ENCODE measurements at places on chromosomes 12 and 14.

- DNase-seq = no peak
Observed at GRCh38 chr12:12764824-12765223, 20.6 kb upstream of the APOLD1 start.

DNA sequence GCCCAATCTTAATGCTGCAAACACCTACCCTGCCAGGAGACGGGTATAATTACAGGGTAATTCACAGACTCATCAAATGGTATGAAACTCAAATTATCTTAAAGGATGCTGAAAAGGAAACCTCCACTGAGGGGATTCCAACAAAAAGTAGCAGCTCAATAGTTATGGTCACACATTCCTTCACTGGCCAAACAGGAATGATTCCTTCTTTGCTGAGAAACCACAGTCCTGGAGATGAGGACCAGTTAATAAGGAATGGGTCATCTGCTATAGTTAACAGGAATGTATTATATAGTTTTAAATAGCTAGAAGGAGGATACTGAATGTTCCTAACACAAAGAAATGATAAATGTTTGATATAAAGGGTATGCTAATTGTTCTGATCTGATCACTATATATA, 136.9 kb downstream of the STXBP6 start:
- DNase-seq = no peak

- no peak for DNase-seq
Observed at GRCh38 chr12:82415402-82415801, 57.1 kb downstream of the METTL25 start.

DNA sequence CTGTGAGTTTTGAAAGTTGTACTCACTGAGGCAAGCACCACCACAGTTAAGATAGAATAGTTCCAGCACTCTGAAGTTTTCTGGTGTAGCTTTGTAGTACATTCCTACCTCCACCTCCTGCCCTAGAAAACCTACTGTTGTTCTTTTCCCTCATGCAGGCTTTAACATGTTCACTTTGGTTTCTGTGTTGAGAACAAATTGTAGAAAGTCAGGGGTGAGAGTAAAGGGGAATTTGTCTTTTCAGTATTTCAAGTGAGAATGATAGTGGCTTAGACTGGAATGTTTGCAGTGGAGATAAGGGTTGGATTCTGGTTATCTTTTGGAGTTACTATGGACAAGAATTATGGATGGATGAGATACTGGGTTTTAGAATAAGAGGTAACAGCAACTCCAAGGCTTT, 67.2 kb downstream of the AEBP2 start:
- DNase-seq = no peak

All from T-helper 2 cell treated with Interferon-gamma antibody and Interleukin-4, amounts not matched to agents 5 μg/mL and 100 μg/mL, for 36 hours (primary cell).